Stimulated activated CD4-positive, alpha-beta T cell treated with anti-CD3 and anti-CD28 coated beads, Interleukin-4, amount 100 ng/mL, for 4 hours (primary cell): ENCODE measurements at places on chromosomes 11 and 22.

- no peak for DNase-seq
Measured at GRCh38 chr11:71183878-71184277, 68.5 kb downstream of the SHANK2 start.

GRCh38 chr22:26585104-26585790, 4.7 kb downstream of the TPST2 start:
- no peak for DNase-seq

GRCh38 chr11:7537265-7537664, 23.5 kb downstream of the PPFIBP2 start:
- DNase-seq, result no peak

DNA sequence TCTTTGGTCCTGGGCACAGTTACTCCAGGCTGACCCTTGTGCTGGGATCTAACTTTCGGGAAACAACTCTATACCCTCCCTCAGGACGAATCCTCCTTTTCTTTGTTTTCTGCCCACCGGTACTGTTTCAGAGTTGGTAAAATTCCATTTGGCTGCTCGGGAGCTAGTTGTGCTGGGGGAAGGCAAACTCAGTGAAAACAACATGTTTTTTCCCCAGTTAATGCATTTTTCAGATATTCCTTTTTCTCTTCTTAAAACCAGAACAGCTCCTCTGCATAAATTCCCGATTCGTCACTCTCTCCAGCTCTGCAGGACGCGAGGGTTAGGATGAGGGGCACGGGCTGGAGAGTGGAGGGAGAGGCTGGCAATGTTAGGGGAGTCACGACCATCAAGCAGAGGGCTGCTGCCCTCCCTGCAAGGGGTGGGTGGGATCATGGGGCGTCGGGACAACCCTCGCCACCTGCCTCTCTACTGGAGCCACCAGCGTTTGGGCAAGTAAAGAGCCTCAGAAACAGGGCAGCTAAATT, 31.3 kb downstream of the LRRC10B start:
- no peak for DNase-seq

DNA sequence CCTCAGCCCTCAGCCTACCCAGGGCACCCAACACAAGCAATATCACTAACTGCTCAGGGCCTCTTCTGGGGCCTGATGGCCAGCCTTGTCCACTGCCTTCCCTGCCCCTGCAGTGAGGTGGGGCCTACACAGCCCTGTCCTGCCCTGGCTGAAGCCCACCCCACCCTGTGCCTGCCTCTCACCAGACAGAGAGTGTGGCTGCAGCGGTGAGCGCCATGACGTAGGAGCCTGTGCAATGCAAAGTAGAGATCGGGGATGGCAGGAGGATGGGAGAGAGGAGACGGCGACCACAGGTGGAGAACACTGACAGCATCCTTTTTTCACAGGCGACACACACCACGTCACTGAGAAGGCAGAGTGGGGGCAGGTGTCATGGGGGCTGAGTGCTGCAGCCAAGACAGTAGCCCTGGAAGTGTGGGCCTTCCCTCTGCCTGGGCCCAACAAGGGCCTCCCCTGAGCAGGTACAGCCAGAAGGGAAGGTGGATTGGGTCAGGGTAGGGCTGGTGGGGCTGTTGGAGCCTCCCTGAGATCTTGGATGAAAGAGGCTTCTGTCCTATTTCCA, 65.3 kb upstream of the CLTCL1 start:
- DNase-seq, result no peak

GRCh38 chr11:35376613-35377012, 42.7 kb downstream of the SLC1A2 start:
- no peak for DNase-seq

- no peak for DNase-seq
Measured at GRCh38 chr11:4030197-4030596, 64.4 kb upstream of the RRM1 start.

GRCh38 chr11:75524665-75525432, 892 bp downstream of the GDPD5 start:
- peak; percentile 15 for DNase-seq

DNA sequence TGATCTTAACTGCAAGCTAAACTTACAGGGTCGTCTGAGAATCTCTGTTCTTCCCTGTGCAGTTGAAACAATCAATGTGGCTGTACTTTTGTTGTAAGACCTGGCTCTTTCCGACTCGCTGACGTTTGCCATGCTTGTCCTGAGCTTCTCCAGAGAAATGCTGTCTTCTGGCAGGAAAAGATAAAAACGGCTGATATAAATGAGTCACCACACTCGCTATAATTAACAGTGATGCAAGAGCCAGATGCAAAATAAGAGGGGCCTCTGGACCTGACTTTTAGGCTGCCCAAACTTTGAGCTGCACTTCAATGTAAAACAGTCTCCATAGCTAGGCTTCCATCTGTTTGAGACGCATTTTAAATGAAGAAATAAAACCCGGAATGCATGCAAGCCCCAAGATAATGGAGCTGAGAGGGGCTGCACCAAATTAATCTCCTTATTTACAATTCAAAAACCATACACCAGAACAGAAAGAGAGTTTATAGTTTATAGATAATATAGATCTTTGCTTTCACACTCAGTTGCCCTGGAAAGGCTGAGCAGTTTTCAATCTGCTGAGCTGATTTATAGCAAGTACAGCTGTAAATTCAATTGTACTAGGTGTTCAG, 48.5 kb downstream of the WT1 start:
- DNase-seq, result no peak

DNA sequence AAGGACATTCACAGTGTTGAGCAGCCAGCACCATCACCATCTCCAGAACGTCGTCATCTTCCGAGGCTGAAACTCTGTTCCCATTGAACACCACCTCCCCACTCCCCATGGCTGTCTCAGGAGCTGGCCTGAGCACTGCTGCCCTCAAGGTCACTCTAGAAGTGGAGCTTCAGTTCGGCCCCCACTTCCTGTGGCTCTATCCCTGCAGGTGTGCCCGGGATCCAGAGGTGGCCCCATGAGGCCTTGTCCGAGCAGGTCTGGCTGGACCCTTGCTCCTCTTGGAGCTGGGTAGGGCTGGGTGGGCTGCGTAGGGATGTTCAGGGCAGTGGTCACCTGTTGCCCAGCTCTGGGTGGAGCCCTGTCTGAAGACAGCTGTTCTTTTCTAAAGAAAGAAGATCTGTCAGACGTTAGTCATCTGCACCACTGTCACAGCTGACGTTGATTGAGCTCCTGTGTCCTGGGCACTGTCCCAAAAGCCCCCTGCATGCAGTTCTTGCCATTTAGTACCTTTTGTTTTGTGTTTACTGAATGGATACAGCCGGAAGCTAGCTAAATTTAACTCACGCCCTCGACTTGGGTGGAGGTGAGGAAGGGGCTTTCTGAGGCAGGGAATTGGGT, 75.5 kb upstream of the CLDN5 start:
- no peak for DNase-seq

GRCh38 chr11:109350091-109350490, 71.9 kb upstream of the C11orf87 start:
- DNase-seq, result no peak

DNA sequence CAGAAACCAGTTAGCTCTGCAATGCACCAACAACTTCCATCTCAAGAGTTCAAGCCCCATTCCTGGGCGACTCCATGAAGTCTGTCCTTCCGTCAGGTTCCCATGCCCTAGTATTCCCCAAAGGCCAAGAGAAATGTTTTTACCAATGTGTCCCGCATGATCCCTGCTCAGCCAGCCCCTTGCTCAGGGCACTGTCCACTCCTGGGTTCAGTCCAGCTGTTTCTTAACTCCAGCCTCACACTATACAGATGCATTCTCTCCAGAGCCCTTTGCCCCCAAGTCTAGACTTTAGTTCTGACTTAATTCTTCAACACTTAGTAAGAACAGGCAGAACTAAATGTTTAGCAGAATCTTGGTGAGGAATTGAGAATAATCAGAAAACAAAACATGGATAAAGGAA, 497.5 kb downstream of the SOX6 start:
- no peak for DNase-seq

DNA sequence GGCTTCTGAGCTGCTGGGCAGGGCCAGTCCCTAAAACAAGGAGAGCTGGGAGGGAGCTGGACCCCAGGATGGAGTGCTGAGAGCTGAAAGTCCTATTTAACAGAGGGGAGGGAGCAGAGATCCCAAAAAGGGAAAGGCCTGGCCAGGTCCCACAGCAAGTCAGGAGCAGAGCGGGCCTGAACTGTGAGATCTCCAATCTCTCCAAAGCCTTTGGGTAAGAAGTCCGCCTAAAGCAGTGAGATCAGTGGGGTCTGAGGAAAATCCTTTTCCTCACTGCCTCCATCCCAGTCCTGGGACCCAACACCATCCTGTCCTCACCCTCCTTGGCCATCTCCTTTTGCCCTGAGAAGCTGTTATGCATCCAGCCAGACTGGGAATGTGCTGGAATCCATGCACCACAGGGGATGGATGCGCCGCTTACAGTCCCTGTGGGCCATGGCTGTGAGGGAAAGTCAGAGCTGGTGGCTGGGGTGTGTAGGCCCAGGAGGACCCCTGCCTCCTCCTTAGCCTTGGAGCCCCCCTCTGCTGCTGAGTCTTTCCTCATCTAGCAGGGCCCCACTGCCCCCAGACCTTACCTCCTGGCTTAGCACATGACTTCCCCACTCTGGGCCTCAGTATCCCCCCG, 8.6 kb downstream of the LRRC75B start:
- no peak for DNase-seq

GRCh38 chr11:33177676-33178336, 16.5 kb upstream of the CSTF3 start:
- DNase-seq, result no peak

- no peak for DNase-seq
Measured at GRCh38 chr11:116376547-116376946, 396.2 kb downstream of the BUD13 start.

DNA sequence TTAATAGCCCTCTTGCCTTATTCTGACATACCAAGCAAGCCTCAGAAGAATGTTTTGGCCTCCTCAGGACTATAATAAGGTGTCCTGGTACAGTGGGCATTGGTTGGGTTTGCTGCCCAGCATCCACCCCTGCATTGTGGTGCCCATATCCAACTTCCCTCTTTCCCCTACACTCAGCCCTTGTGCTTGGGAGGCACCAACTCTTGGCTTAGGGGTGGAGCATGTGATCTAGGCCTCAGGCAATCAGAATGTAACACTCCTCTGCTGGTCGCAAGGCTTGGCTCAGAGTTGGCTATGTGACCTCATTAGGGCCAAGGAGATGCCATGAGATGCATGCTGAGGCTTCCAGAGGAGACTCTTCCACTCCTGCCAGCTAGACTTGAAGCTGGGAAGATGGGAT, 123.0 kb downstream of the CSNK2A3 start:
- DNase-seq, result no peak

DNA sequence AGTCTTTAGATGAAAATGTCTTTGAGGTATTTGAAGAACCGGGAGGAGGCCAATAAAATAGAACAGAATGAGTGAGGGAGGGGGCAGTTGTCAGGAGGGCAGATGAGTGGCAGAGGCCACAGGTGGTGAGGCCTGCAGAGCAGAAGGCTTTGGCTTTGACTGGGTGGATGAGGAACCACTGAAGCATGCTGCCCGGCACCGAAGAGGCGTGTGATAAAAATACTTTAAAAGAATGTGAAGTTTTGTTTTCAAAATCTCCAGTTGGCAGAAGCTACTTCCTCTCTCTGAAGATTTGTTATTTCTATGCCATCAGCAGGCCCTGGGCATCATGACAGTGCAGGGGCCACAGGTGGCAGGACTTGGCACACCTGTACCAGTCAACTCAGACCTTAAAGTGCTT, 6.3 kb downstream of the MS4A12 start:
- DNase-seq, result no peak

GRCh38 chr11:116955548-116955947, 118.1 kb upstream of the APOA1 start:
- DNase-seq, result no peak

DNA sequence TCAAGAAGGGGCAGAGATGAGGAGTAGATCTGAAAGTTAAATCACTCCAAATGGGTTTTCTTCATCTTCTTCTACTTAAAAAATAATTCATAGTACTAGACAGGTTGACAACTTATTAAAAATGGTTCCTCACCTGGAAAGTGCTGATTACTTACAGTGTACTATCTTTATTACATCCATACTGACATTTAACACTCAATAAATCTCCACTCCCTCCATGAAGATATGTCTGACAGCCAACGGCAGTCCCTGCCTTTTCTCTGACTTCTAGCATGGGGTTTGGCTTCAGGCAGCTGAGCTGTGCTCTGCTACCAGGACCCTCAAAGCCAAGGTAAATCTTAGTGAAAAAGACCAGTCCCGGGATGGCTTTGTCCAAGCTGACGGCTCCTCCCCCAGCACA, 133.4 kb upstream of the CSNK2A3 start:
- DNase-seq, result no peak

- no peak for DNase-seq
Measured at GRCh38 chr22:39253435-39254070, 8.8 kb upstream of the PDGFB start.

DNA sequence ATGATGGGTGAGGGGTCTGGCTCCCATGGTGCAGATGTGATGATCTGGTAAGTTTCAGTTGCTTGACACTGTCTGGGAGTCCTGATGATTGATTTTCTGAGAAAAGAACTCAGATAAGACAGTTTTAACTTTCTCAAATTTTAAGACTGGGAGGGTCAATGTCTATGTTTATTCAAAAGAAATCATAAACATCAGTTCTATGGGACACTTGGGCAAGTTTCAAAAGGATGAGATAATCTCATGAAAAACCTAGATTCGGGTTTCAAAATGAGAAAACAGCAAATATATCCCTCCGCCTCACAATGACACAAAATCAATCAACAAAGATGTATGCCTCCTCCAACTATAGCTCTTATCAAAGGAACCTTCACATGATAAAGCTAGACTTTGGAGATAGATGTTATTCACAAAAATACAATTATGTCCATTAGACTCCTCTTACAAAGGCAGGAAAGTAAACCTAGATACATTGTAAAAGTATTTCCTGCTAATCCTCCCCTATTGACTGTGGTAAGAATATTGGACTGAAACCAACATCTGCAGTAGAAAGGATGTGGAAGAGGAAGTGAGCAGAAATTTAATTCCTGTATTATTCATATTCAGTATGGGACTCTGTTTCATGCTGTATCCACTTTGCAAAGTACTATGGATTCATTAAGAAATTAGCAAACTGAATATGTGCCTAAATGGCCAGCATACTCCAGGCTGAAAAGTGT, 21.6 kb downstream of the SVIP start:
- DNase-seq, result no peak

DNA sequence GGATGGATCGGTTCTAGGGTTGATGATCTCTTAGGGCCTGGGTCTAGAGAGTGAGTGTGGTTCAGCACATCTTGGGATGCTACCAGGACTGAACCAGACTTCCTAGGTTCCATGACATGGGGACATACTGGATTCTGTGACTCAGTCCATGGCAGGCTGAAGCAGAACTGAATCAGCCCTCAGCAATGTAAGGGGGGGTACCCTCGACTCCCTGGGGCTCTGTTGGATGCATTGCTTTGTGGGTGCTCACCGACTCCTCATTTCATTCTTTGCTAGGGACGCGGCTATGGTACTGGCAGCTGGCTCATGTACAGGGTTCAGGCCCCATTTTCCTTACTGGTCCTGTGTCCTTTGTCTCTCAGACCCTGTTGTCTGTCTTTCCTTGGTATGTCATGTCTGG, 733 bp upstream of the GRAMD1B start:
- no peak for DNase-seq

- no peak for DNase-seq
Measured at GRCh38 chr22:49997251-49997599, 15.3 kb downstream of the IL17REL start.
